Stimulated activated CD8-positive, alpha-beta memory T cell treated with anti-CD3 and anti-CD28 coated beads, Interleukin-12 subunit alpha, Interleukin-12 subunit beta, amount 100 ng/mL, for 1 hour (primary cell): ENCODE measurements at places on chromosomes 7 and 10.

DNA sequence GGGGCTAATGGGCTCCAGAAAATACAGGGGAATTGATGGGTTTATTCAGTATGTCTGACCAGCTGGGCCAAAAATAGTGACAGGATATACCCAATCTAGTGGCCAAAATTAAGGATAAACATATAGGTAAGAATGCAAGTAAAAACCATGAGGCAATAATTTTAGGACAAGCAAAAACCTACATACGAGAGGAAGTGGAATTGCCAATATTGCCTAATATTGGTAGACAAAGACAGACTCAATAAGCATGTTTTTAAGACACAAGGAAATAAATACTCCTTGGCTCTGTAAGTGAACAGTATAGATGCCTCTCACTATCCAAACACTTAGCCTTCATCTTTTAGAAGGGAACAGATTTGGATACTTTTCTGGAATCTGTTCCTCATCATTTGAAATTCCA, 51.0 kb downstream of the ATXN7L1 start:
- no peak for DNase-seq

DNA sequence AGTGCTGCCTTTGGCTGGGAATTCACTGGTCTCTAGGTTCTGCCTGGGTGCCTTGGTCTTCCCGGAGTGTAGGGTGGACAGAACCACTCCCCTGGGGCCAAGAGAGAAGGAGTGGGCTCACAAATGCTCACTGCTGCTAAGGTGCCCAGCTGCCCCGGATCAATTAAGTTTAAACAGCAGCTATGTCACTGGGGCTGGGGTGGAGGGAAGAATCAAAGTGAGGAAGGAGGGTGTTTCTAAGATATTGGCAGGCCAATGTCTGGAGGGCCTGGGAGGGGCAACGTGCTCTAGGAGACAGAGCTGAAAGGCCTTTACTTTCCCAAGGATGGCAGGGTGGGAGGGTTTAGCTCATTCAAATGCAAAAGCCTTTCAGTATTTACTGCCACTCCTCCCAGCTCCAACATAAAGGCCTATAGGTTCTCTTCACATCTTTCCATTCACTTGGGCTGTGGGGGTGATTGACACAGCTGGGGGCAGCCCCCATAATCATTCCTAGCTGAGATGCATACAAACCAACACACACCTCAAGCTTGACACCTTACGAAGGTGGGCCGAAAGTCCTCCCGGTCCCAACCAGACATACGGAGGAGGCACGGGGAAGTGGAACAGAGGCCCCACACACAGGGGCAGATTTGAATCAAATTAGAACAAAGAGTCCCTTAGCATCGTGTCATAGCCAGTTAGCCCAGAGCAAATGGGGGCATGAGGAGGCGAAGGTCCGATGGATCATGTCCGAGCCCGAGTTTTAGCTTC, 108.0 kb upstream of the EFCAB10 start:
- no peak for DNase-seq

- DNase-seq = no peak
Observed at GRCh38 chr7:4257146-4258111, 424.7 kb upstream of the FOXK1 start.

- DNase-seq = no peak
Observed at GRCh38 chr10:88049204-88049603, 185.8 kb downstream of the PTEN start.

DNA sequence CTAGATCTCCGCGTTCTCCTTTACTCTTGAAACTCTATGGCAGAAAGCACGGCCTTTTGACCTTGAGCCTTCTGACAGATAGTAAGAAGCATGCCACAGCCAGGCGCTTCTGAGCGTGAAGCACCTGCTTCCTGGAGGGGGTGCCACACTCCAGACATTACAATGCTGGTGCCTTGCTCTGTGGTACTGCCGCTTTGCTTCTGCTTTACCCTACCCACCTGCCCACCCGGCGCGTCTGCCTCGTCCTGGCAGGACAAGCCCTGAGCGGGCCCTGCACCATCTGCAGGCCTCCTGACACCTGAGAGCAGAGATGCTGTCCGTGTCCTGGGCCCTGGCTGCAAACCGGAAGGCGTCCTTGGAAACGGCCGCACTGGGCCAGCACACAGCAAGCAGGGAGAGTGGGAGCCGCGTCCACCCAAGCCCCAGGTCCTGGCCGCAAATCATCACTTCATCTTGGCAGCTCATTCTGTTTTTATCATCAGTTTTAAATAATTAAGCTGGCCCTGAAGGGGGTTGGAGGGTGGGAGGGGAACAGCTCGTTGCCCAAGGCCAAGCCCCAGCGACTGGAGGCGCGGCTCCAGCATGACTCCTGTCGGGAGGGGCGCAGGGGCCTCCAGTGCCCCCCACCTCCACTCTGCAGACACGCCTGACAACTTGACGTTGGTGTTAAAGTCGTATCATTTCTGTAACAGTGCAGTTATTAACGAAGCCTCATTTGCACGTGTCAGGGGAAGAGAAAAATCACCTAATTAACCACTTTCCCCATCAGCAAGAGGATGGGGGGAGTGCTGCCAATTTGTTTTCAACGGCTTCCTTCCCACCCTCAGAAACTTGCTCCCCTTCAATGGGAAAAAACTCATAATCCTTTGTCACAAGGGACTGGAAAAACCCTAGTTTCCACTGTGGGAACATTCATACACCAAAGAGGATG, 132.2 kb downstream of the MAD1L1 start:
- no peak for DNase-seq

DNA sequence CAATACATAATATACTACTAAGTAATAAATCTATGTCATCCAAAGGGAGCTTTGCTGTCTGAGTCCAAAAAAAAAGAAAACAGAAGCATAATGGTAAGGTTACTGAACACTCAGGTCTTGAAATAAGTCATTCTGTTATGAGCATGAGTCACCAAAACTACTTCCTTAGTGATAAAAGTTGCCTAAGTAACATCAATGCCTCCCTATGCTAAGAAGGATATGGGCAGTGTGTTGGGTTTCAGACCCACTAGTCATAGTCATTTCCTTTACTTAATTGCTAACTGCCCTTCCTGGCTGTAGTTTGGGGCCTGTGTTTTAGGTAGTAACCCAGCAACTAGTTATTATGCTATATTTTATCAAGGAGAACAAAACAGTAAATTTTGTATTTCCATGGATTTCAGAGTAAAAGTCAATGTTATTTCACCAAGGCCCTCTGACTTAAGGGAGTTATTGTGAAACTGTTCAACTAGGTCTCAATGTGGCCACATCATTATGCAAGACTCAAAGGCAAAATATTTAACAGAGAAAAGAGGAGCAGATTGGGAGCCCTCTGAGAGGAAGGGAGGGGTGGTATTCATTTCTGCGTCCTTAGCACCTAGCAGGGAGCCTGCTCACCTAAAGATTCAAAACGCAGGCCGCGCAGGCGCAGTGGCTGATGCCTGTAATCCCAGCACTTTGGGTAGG, 11.7 kb upstream of the VIM start:
- DNase-seq = no peak

- no peak for DNase-seq
Observed at GRCh38 chr10:132820056-132820455, 34.1 kb upstream of the NKX6-2 start.

DNA sequence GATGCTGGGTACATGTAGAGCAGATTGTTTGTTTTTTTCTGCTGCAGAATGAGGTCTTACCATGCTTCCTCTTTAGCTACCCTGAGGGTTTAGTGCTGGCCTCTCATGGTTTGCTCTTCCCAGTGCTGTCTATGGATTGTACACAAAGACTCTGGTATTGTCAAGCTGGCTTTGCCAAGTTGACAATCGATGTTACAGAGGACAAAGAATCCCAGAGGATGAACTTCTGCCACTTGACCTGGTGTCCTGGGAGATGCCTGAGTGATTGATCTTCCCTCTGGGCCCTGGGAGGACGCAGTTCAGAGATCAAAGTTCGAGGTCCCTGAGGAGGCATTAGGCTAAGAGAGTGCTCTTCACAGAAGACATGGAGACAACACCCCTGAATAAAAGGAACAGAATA, 865.4 kb downstream of the CCSER2 start:
- no peak for DNase-seq
